ENCODE measurements at places on chromosomes 4 and X.

DNA sequence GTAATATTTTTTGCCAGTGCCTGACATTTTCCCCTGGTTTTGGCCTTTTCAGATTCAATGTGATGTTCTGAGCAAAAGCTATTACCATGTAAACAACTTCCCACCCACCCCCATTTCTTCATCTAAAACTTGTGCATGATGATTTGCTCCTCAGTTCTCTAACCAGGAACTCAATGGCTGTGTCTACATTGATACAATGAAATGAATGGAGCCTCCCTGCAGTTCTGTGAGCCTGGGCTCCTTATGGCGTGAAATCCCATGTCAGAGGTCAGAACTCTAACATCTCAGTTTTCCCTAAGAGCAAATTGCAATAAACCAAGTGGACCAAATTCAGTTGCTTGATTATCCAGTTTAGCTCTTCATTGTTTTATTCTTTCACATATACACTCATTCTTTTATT lies 534.8 kb upstream of the LCORL start:
- DNase-seq: no peak

DNA sequence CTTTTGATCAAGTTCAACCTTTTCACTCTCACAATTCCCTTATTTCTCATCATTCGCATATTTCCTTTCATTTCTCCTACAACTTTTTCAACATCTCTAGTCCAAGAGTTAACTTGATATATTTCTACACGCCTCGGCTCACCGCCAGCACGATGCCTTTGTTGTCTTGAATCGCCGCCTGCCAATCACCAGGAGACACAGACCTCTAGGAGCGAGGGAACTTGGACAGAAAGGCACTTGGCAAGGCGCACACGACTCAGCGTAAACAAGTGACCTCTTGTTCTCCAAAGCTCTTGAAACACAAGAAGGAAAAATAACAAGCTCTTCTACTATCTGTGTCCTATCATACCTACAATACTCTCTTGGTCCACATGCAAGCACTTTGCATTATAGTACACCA lies 27.1 kb upstream of the RBMX start:
- no peak for DNase-seq

GRCh38 chrX:11189097-11189496 lies 78.0 kb downstream of the HCCS start:
- DNase-seq: no peak

DNA sequence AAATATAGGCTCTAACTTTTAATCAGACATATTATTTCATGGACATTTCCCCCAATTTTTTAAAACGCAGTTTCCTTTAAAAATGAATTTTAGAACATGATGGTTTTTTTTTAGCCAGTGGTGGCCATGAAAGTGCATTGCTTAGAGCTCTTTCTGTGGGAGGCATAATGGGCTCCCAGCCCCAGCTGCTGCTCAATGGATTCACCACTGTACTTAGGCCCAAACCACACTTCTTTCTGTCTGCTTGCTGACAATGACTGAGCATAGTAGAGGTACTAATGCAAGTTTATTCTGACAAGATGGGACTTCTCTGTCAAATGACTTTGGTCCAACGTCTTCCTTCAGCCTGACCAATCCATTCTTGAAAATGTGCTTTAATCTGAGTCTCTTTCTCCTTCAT lies 400.2 kb upstream of the GRIA3 start:
- DNase-seq: no peak

- DNase-seq: no peak
Observed at GRCh38 chr4:114922592-114922933, 190.9 kb downstream of the NDST4 start.

DNA sequence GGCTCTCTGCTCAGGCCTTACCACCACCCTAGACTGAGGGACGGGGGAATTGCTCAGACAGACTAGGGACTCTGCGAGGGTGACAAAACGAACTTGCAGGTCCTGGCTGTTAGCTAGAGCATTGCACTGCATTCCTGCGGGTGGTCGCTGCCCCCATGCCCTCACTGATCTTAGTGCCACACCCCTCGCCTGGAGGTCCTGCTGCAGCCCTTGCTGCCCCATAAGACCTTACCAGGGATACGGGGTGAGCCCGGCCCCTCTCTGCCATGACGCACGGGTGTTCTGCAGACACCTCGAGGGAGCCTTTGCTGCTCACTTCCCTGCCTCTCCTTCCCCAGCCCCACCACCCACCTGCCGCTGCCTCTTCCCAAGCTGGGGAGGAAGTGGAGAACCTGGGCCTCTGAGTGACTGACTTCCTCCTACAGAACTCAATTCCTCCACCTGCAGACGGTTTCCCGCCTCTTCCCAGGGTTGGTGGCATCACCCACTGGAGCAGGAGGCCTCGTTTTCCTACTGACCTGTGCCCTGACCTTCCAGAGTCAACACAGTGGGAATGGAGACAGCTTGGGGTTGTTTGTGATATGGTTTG lies 19.8 kb upstream of the TBC1D14 start:
- no peak for DNase-seq

DNA sequence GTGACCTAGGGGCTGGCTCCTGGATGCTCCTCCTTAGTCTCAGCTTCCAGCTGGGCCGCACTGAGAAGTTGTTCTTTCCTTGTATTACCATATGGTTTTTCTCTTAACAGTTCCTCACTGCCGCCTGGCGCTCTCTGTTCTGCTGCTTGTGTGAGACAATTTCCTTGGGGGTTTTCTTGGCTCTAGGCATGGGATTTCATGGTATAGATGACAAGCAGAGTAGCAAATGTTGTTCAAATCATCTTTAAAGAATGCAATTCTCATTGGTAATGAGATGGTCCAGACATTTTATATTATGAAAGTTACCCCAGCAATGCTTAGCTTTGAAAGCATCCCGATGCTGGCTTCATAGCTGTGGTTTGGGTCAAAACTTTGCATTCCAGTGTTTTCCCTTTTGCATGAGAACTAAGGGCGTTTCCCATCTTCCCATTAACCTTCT lies 37.6 kb downstream of the SEPTIN11 start:
- no peak for DNase-seq

GRCh38 chr4:143337600-143338287 lies 1.1 kb downstream of the GAB1 start:
- DNase-seq: peak; percentile 5

DNA sequence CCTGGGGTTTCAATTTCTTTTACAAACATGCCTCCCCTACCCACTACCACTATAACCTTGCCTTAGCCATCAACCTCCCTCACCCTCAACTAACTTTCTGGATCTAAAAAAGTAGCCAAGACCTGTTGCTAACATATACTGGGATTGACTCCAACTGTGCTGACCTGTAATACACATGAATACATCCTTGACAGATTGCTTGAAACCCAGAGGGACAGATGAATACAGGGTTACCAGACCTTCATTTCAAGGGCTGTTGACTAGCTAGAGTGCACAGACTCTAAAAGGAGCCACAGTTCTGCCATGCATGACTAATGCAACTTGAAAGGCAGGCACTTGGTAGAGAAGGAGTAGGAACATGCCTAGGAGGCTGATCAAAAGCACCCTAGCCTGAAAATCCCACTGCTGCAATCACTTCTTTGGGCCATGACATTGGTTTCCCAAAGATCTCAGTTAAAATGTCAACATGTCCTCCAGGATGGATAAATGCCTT lies 121.0 kb downstream of the PCDH19 start:
- DNase-seq: no peak

DNA sequence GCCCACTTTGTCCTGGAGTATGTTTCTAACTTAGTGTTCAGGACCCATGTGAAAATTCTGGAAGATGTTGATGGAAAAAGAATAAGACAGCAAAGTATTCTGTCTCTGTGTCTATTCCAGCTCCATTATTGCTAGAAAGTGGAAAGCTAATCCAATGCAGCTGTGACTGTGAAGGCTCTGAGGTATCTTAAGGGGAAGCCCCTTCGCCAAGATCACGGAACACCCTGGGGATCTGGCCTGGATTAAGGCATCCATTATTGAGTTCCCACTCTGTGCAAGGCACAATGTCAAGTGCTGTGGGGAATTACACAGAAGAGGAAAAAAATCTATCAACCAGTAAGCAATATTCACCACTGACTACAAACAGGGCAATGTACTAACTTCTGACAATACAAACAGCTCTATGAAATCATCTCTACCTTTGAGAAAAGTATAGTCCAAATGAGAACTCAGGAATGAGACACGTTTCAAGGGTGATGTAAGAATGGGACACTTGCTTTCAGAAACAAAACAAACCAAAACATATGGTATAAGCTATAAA lies 222.1 kb downstream of the LDB2 start:
- no peak for DNase-seq

DNA sequence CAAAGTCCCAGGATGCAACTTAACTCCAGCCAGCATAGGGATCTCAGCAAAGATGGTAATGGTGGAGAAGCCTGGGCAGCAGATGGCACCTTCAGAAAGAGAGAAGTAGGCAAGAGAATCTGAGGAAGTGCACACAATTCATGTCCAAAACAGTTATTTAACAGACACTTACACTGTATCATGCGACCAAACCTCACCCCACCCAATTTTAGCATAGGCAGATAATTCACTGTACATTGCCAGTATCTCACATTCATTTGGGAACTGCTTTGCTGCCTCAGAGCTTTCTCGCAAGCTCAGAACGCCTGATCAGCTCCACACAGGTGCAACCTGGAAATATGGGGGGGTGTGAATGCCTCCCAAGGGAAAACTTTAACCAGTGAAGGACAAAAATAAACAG lies 143.0 kb upstream of the MAOA start:
- no peak for DNase-seq

GRCh38 chr4:74097631-74098426 lies 1.2 kb downstream of the CXCL2 start:
- no peak for DNase-seq

DNA sequence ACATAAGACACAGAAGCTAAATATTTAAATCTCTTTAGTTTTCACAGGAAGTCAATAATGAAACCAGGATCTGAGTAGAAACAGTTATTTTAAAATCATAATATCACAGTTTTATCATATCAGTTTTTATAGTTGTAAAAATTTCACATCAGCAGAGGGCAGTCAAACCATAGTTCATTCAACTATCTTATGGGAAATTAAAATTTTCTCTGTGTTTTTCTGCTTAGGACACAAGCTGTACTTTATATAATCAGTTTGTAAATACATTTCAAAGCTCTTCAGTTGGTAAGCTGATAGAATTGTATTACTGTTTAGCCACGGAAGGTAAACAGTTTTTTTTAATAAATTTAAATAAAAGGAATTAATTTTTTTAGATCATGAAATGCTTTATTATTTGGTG lies 204.8 kb upstream of the NUDT6 start:
- DNase-seq: no peak

- no peak for DNase-seq
Observed at GRCh38 chr4:2275546-2276251, 13.8 kb upstream of the MXD4 start.

GRCh38 chr4:54228961-54229501 lies at the start of gene PDGFRA:
Gene PDGFRA (plus strand): TSS chr4:54229293. CDS start chr4:54258769, 29,476 bp downstream.
- no peak for DNase-seq

- no peak for DNase-seq
Observed at GRCh38 chr4:56790691-56791091, 30.8 kb downstream of the SPINK2 start.

- DNase-seq: no peak
Observed at GRCh38 chr4:174882317-174882992, 35.7 kb upstream of the ADAM29 start.

- no peak for DNase-seq
Observed at GRCh38 chr4:172480471-172480870, 667.3 kb downstream of the GALNTL6 start.

- no peak for DNase-seq
Observed at GRCh38 chr4:185213877-185214276, 4.5 kb downstream of the SNX25 start.

DNA sequence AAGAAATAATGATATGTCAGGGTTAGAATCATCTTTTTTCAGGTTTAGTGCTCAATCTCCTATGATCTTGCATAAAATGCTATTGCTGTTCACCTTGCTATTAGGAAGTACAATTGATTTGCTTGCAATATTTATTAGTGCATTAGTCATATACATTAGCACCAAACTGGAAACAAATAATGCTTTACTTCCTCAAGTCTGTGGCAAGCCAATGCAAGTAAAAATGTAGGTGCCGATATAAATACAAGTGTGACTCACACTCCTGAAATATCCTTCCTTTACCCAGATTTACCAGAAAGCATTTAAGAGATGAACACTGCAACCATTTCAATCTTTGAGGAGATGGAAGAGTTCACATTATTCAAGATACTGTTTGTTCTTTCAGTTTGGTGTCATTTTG lies 1487.7 kb upstream of the ADGRL3 start:
- no peak for DNase-seq

DNA sequence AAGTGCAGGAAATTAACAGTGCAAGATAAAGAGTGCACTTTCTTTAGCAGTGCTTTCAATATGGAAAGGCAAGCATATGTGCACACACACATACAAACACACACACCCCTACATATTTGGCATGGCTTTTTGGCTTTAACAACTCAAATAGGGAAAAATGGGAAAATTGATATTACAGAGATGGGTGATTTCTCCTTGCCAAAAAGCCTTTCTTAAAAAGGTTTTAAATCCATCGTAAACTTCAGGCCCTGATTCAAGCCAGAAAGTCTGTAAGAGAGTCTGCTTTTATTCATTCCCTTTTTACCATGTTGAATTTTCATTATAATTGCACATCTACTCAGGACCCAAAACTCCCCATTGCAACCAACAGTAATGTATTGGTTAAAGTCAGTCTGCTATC lies 612.0 kb upstream of the ACTRT1 start:
- no peak for DNase-seq

DNA sequence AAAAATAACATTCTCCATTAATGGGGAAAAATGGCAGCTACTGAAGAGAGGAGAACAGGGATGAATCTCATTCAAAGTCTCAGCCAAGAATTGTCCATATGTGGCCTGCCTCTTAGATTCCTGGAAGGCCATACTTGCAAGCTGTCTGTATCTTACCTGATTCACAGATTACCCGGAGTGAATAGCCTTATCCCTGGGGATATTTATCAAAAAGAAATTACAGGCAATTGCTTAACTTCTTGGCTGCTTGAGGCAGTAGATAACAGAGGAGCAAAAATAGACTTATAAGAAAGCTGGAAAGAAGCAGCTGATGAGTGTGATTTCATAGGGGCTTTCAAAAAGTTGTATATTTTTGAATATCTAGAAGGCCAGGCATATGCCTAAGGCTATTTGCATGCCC lies 68.8 kb upstream of the PPP1R2C start:
- no peak for DNase-seq

DNA sequence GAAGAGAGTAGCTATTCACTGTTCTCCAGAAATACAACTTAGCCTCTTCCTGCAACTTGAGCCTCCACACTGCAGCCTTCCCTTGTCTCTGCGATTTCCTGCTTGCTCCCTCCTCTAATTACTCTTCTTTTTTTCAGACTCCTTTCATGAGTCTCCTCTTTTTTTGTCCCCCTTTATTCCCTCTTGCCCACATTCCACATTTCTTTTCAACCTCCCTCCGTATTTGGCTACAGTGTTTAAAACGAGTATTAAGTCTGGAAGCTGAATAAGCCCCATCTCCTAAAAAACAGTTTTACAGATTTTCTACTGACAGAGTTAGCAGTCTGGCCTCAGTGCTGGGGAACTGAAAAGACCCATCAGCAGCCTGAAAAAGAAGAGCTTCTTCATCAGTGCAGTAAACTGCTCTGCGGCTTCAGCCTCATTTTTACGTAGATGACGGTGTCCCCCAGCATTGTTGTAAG lies 141.5 kb downstream of the TENM3 start:
- DNase-seq: no peak

GRCh38 chrX:45449982-45450381 lies 249.3 kb upstream of the DIPK2B start:
- no peak for DNase-seq

Data from H54 (cell line).